Femur (tissue), 1 donor: ENCODE measurements at places on chromosomes 2 and 18.

DNA sequence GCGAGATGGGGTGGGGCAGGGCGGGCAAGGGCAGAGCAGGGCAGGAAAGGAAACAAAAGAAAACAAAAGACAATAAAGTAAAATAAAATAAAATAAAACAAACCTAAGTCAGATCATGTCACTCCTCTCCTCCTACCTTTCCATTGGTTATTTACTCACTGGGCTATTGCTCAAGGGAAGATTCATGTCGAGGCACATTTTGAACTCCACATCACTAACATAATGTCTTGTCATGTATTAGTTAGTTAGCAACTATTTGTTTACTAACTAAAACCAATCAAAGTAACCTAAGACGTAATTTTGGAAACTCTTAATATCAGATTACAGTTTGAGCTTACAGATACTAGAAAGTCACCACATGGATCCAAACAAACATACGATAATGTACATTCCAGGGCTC lies 2.2 kb downstream of the C1D start:
- DNase-seq: no peak

GRCh38 chr18:35603528-35603927 lies 22.0 kb downstream of the GALNT1 start:
- no peak for DNase-seq

DNA sequence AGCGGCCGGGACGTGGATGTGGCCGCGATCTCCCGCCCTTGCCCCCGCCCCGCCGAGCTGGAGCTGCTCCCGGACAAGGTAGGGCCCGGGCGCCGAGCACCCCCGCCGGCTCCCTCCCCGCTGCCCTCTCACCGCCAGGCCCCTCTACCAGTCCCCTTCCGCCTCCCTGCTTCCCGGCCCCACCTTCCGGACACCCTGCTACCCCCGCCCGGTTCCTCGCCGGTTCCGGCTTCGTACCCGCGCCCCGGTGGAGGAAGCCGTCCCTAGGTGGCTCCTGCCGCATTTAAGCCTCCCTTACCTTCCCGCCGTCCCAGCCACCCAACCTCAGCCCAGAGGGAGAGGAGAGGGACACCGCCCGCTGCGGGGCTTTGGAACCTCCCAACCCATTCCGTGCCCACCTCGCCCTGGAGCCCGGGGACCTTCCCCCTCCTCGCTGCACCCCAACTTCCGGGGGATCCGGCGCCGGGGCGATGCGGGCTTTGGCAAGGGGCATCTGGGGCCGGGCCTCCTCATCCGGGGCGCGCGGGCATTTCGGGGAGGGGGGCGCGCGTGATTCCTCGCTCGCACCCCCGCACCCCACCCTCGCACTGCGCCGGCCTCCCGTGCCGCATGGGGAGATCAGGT lies 475 bp downstream of the B3GNT2 start:
- peak; percentile 60 for DNase-seq

DNA sequence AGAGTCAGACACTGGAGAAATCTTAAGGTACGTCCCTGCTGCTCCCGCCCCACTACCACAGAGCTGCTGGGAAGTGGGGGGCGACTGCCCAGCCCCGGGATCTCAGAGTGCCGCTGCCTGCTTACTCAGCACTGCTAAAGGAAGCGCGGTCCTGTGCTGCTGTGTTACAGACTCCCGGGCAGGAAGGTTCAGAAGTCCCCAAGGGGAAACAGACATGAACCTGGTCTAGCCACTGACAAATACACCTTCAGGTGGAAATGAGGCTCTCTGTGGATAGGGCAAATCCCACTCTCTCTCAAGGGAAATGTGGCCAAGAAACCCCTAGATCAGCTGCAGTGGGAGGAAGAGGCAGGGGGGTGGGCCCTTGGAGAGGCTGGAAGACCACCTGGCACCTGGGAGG lies 13.7 kb downstream of the MTERF4 start:
- no peak for DNase-seq

- DNase-seq: peak; percentile 5
Observed at GRCh38 chr2:3465844-3466481, 53.4 kb downstream of the ADI1 start.

DNA sequence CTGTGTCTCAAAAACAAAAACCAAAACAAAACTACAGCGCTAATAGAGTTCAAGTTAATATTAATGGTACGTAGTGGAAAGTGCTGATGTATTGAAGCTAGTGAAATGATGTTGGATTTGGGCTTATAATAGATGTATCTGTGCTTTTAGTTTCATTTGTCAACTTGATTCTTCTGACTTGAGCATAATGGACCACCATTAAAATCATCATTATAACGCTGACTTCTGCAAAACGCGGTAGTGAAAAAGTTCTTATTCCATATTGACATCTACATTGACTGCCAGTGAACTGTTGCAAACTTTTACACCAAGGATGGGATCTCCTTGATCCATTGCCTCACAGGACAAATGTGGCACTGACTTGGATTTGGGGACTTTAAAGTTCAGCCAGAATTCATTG lies 85.0 kb downstream of the LPIN1 start:
- no peak for DNase-seq

- no peak for DNase-seq
Observed at GRCh38 chr2:61750624-61751023, 103.2 kb downstream of the FAM161A start.

- no peak for DNase-seq
Observed at GRCh38 chr2:158127380-158127804, 25.7 kb downstream of the UPP2 start.

DNA sequence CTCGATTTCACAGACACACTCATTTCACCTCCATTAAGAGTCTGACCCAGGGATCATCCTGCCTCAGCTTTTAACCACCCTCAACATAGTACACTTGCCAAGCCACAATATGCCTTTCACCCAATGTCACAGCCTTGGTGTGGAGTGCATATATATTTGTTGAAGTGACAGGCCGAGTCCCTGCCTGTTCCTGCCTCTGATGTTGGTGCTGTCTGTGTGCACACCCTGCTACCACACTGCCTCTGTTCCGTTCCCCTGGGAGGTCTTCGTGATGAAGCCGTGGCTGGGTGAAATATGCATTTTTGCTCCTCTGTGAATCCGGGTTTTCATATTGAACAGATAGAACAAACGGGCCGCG lies 90.3 kb downstream of the RNF144A start:
- DNase-seq: no peak

DNA sequence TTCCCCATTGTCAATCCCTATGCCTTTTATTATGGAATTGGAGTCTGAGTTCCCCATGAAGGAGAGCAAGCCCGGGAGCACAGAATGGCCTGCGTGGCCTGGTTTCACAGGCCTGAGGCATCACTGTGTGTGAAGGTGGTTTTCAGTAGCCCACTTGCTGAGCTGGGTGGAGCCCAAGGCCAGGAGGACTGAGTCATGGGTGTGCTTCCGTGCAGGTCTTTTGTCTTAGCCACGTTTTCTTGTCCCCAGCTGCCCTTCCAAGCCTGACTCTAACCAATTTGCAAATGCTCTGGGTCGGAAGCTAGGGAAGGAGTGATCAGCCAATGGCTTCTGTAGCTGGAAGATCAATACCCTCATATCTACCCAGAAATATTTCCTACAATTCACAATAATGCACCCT lies 119.2 kb downstream of the MAPK4 start:
- DNase-seq: no peak

- peak; percentile 61 for DNase-seq
Observed at GRCh38 chr2:38122344-38122743, 46.4 kb upstream of the CYP1B1 start.

DNA sequence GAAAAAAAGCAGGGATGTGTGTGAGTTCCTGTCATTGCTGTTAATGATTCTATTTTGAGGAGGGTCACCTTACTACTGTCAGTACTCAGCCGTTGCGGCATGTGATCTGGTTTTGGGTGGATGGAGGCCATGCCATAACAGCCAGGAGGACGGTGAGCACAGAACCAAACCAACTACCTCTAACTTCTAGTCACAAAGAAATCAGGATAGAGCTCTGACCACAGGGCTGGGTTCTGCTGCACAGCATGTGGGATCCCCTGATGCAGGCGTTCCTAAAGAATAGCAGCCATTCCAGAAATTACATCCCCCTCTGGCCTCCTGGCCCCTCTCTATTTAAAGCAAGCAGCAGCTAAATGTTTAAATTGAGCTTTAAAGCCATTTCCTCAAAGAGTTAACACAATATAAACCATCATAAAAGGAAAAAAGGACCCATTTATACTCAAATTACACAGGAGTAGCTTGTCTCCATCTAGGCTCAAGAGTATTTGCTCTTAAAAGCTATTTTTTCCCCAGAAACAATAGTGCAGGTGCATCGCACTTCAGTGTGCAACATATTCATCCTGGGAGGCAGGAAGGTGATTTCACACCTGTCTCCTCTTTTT lies 786.4 kb downstream of the RNF144A start:
- no peak for DNase-seq

DNA sequence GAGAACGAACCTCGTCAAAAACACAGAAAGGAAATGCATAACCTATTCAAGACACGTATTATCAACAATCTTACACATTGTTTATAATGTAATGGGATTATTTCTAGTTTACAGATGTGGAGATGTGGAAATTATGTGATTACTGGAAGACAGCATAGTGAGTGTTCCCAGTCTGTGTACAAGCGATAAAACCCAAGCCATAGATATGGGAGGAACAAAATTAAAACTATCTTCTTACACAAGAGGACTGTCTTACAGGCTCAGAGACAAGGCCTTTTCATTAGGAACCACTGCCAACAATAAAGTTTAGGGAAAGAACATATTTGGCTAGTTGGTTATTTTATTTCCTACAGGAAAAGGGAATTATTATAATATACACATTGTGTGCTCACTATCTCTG lies 20.3 kb downstream of the COBLL1 start:
- DNase-seq: no peak

DNA sequence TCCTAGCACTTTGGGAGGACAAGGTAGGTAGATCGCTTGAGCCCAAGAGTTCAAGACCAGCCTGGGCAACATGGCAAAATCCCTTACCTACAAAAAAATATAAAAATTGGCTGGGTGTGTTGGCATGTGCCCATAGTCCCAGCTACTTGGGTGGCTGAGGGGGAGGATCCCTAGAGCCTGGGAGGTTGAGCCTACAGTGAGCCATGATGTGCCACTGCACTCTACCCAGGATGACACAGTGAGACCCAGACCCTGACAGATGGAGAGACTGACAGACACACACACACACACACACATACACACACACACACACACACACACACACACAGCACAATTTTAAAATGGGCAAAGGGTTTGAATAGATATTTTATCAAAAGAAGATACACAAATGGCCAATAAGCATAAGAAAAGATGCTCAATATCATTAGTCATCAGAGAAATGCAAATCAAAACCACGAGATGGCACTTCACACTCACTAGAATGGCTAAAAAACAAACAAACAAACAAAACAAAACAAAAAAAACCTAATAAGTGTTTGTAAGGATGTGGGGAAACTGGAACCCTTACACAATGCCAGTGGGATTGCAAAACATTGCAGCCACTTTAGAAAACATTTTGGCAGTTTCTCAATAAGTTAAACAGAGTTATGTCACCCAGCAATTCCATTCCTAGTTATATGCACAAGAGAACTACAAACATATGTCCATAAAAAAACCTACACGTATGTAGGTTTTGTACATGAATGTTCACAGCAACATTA lies 42.3 kb downstream of the BAZ2B start:
- DNase-seq: no peak

GRCh38 chr2:109615637-109616144 lies 1.5 kb downstream of the SOWAHC start:
- DNase-seq: no peak

DNA sequence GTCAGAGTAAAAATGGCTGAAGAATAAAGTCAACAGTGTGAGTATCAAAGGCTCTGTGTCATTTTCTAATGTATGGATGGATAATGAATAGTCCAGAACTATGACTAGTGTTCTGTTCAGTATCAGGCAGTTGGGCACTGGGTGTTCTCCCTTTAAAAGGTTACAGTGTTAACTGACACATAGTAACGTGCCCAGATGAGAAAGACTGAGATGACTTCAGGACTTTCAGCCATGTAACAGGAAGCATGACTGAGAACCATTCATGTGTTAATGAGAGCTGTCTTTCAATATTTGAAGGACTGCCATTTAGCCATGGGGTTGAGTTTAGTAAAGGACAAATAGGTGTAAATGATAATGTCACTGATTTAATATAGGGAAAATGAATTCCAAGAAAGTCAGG lies 187.1 kb downstream of the GULP1 start:
- no peak for DNase-seq
